ENCODE measurements at places on chromosomes 6 and 20. TPM values are rescaled to one million over a fixed set of nuclear protein-coding genes. Genes with fewer than 3 reads are reported as not detected.

GRCh38 chr6:168546151-168546550, 105.2 kb downstream of the SMOC2 start:
- peak; percentile 48 for DNase-seq

DNA sequence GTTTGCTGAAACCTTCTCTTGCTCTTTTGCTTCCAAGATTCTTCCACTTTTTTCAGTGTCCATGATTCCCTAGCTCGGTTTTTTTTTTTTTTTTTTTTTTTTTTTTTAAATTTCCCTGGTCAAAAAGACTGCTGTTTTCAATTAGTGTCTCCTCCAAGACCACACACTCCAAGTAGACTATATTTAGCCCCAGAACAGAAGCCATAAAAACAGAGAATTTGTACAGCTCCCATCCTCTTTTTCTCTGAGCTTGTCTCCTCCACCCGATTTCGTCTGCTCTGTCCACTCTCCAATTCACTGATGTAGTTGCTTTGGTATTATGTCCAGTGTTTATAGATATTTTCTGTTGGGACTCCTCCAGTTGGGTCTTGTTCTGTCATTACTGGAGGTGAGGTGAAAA, 37.6 kb downstream of the RSPH3 start:
- no peak for DNase-seq

DNA sequence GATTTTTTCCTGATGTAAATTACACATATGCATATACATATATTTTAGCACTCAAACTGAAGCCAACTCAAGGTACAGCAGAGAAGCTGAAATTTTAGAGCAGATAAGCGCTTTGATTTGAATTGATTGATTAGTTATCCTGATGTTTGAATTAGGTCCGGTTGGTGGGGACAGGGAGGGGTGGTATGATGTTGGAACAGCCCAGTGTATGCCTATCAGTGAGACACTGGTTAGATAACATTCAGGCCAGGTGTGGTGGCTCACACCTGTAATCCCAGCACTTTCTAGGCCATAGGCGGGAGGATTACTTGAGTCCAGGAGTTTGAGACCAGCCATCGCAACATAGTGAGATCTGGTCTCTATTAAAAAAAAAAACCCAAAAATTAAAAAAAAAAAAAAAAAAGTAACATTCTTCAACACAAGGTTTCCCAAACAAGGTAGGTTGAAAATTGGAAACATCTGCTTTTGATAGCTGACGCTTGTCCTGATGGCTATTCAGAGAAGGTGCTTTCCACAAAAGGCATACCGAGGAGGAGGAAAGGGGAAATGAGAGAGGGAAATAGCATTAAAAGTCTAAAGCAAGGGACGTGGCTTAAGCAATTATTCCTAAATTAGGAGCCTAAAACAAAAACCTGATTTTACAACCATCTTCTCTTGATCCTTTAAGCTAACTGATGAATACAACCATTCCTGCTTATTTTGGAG, 288.4 kb upstream of the JARID2 start:
- DNase-seq = no peak

GRCh38 chr6:20846602-20847028, 312.4 kb downstream of the CDKAL1 start:
- DNase-seq = no peak

GRCh38 chr6:11921017-11921438, 91.1 kb upstream of the HIVEP1 start:
- DNase-seq = peak; percentile 100

DNA sequence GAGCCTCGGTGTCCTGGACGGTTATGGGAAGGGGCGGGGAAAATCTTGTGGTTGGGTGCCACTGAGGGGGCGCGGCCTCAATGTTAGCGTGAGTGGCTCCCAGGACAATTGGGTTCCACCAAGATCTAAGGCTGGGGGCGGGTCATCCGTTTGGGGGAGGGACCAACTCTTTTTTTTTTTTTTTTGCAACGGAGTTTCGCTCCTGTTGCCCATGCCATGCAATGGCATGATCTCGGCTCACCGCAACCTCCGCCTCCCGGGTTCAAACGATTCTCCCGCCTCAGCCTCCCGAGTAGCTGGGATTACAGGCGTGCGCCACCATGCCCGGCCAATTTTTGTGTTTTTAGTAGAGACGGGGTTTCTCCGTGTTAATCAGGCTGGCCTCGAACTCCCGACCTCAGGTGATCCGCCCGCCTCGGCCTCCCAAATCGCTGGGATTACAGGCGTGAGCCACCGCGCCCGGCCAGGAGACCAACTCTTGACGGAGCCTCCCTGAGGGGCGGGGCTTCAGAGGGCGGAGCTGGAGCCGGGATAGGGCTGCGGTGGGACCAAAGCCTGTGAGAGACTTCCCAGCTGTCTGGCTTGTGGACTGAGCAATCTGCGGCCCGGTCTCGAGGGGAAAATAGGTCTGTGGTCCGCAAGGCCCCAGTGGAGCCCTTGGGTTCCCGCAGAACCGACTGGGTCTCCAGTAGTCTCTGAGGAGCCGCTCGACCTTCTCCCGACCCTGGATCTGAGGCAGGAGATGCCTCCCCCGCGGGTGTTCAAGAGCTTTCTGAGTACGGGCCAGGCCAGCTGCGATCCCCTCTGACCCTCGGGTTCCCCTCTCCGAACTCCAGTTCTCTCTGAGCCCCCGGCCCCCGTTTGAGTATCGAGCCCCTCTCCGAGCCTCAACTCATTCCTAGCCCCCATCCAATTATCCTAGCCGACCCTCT, 1.1 kb downstream of the SPAG4 start:
- peak; percentile 89 for DNase-seq

DNA sequence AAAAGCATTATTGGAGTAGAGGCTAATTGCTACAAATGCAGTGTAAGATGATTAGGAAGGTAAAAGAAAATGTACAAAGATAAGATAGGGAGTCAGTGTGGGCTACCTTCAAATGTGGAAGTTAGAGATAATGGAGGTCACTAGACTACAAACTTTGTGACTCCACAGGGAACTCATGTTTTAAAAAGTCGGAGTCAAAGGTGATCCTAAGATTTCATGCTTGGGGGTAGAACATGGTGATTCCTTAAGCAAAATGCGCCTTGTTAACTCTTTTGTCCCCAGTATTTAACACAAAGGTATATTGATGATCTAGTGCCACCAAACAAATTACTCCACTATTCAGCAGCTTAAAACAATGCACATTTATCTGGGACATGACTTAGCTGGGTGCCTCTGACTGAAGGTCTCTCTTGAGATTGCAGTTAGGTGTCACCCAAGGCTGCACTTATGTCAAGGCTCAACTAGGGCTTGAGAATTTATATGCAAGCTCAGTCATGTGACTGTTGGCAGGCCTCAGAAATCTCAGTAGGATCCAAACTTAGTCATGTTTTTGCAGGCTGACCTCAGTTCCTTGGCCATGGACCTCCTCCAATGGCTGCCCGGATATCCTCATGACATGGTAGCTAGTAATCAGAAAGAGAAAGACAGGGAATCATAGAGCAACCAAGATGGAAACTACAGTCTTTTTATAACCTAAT, 11.4 kb upstream of the SNX9 start:
- DNase-seq = peak; percentile 77

- DNase-seq = no peak
These were observed 48.7 kb upstream of the IL20RA start for GRCh38 chr6:137093183-137094069.

- DNase-seq = no peak
These were observed 27.9 kb upstream of the EZR start for GRCh38 chr6:158847012-158847529.

GRCh38 chr6:14665827-14666724, 548.5 kb downstream of the CD83 start:
- DNase-seq = peak; percentile 98

- no peak for DNase-seq
These were observed 49.2 kb upstream of the FABP7 start for GRCh38 chr6:122730334-122730733.

GRCh38 chr20:58294497-58295455, 14.7 kb upstream of the RAB22A start:
- no peak for DNase-seq

GRCh38 chr6:26140254-26140966, 53.2 kb downstream of the HFE start:
- no peak for DNase-seq

DNA sequence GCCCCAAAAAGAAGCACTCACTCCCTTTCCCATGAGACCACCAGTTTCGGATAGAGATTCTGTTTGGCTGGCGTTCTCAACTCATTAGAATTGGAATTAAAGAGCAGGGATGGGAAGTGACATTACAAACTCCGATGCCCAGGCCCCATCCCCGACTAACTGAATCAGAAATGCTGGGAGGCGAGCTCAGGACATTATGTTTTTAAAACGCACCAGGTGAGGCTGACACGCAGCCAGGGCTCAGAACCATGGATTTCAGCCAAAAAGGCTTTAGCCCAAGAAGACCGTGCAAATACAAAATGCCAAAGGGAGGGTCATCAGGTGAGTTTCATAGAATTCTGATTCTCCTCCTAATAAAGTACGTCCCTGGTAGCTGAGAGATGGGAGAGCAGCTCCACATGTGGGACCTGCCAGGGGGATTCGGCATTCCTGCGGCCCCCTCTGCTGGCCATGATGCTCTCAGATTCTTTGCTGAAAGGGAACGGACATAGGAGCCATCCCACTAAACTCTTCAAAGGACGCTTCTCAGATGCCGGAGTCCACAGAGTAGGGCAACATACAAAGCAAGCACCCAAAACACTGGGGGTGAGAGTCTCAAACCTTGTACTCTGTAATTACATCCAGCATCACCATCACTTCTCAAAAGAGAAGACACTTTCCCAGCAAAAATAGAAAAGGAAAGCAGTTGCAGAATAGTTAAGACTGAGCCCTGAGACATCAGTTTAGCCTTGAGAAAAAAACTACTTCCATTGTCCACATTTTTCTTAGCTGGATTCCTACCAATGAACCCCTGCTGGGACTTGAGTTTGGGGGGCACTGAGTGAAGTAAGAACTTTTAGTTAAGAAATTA, 205.2 kb downstream of the BMP7 start:
- peak; percentile 39 for DNase-seq

DNA sequence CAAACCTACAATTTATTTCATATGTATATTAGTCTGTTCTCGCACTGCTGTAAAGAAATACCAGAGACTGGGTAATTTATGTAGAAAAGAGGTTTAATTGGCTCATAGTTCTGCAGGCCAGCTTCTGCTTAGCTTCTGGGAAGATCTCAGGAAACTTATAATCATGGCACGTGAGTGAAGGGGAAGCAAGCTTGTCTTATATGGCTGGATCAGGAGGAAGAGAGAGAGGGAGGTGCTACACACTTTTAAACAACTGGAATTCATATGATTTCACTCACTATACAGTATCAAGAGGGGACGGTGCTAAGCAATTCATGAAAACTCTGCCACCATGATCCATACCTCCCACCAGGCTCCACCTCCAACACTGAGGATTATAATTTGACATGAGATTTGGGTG, 29.9 kb downstream of the PHACTR2 start:
- DNase-seq = no peak

DNA sequence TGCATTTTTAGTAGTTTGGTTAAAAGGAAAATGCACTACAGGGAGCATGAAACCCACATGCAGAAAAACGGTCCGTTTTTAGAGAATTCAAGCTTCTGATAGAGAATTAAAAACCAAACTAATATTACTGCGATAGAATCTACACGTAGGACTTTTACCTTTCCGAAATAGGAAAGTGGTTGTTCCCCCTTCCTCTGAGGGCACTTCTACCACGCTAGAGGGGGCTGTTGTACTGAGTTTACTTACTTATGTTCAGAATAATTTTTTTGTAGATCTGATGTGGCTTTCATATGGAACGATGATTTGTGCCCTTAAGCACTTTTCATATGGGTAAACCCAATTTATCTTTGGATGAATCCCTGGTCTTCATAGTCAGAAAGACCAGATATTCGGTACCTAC, 264.3 kb upstream of the PLN start:
- DNase-seq = peak; percentile 24

DNA sequence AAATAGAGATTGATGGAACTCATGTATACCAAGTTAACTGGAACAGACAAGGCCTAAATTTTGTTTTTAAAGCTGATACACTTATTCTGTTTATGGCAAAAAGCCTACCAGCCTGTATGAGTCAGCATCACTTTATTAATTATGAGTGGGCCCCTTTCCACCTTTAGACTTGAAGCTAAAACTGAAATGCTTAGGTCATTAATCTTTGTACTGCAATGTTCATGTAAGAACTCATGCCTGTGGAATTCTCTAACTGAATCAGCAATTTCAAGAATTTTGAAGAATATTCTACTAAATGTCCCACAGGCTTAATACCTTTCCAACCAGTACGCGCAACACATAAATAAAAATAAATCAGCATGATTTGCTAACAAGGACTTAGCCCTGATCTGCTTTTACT, 140.2 kb upstream of the PHACTR1 start:
- no peak for DNase-seq

GRCh38 chr6:42363926-42364849, 87.5 kb downstream of the TRERF1 start:
- no peak for DNase-seq

- no peak for DNase-seq
These were observed 4.9 kb downstream of the PREX1 start for GRCh38 chr20:48822879-48823385.

DNA sequence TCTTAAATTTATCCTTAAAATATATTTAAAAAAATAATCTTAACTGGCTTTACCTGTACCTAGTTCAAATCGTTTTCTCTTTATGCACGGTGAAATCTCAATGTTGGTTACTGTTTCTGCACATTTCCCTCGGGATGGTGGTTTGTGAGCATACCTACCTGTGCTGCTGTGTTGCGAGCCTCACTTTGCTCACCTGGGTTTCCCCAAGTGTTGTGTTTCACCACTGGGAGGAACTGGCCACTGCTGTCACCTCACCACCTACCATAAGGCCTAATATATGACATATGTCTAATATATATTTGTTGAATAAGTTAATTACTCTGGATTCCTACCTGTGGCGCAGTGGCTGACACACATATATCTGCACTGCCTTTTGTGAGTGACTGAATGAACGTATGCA, 493.5 kb upstream of the FLRT3 start:
- DNase-seq = no peak

Gene GNRH2
- total RNA-seq = not detected

Gene ZMYND8
- 14.1 TPM for total RNA-seq

Gene SYCP2L
- 0.99 TPM for total RNA-seq

Gene PRPH2
- not detected for total RNA-seq

Gene SAMD5
- total RNA-seq = 12.4 TPM

Gene NHSL1
- total RNA-seq = 1.3 TPM

Gene KCNB1
- 7.0 TPM for total RNA-seq

Gene PAK5
- not detected for total RNA-seq

Gene IPCEF1
- not detected for total RNA-seq

Gene SIRPB1
- total RNA-seq = not detected

Gene COL19A1
- total RNA-seq = not detected

Gene SLC13A3
- total RNA-seq = not detected

Gene MLIP
- total RNA-seq = not detected

Data from MG63 (cell line).